ENCODE measurements at places on chromosomes 6 and 20.
A peak's percentile ranks its signal among the peaks of the same experiment; 100 is the strongest.

DNA sequence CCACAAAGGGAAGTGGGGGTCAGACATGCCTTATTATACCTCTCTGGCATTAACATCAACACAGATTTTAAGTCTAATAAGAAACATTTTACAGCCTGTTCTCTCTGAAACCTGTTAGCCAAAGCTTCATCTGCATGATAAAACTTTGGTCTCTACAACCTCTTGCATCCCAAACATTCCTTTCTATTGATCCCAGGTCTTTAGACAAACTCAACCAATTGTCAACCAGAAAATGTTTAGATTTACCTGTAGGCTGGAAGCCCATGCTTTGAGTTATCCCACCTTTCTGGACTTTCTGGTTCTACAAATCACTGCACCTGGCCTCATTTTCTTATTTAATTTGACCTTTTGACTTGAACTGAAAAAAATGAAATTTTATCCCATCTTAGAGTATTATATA is 20.8 kb downstream of the MCM8 start:
- DNase-seq, result no peak

DNA sequence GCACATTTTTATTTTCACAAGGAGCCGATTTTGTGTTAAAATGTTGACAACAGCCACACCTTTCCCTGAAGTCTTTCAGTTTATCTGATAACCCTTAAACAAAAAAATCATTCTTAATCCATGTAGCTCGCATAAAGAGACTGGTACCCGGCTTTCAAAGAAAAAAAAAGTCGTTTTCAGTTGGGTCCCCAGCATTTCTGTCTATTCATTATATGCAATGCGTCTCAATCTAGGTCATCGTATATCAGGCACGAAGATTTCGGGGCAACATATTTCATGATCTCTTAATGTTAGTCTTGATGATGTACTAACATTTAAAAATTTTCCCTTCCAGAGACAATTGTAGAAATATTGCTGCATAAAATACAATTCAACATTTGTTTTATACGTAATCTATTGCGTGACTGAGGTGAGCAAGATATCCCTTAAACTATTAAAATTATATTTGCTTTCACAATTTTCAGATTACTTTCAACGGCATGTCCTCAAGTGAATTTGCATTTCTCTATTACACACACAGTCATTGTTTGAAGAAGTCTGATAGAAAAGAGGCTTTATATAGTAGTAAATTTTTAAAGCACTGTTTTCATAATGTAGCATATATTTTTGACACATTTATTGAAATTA is 2.9 kb upstream of the TUBB2B start:
- no peak for DNase-seq

GRCh38 chr6:137080711-137081110 is 35.9 kb upstream of the IL20RA start:
- DNase-seq, result no peak

DNA sequence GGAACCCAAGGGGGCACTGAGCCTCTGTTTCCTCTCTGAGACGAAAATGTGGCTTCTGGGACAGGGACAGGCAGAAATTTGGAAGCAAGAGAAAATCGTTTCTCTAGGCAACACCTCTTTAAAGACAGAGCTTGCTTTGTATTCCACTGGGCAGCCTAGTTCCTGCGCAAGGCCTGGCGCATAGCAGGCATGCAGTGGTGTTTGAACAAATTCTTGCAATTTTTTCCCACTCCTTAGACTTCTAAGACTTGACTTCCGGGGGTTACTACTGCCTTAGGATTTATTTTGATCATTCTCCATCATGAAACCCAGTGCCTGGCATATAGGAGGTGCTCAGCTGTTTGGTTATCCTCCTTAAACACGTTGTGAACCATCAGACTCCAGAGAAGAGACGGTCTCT is 249.0 kb upstream of the KCNG1 start:
- DNase-seq, result no peak

DNA sequence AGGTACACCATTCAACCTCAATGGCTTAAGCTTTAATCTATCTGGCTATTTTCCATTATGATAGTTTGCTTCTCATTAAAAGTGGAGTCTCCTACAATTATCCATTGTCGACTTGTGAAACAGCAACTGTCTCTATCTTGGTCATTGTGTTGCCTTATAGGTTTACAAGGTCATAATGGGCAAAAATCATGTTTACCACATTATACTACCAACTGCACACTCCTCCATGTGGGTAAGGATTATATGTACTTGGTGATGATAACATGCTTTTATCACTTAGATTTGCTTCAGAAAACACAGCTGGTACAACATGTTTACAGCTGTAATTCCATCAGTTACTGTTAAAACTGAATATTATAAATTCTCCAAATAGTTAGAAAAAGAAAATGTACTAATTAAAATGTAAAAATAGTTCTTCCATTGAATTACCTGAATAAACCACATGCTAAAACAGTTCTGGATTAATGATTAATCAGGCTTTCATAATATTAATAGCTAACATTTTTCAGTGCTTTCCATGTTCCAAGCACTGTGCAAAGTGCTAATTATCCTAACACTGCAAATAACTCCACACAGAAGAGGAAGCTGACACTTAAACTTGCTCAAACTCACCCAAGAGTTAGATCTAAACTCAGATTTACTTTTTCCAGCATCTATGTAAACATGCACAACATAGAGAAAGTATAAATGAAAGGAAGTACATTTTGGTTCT is 96.7 kb downstream of the OGFRL1 start:
- no peak for DNase-seq

DNA sequence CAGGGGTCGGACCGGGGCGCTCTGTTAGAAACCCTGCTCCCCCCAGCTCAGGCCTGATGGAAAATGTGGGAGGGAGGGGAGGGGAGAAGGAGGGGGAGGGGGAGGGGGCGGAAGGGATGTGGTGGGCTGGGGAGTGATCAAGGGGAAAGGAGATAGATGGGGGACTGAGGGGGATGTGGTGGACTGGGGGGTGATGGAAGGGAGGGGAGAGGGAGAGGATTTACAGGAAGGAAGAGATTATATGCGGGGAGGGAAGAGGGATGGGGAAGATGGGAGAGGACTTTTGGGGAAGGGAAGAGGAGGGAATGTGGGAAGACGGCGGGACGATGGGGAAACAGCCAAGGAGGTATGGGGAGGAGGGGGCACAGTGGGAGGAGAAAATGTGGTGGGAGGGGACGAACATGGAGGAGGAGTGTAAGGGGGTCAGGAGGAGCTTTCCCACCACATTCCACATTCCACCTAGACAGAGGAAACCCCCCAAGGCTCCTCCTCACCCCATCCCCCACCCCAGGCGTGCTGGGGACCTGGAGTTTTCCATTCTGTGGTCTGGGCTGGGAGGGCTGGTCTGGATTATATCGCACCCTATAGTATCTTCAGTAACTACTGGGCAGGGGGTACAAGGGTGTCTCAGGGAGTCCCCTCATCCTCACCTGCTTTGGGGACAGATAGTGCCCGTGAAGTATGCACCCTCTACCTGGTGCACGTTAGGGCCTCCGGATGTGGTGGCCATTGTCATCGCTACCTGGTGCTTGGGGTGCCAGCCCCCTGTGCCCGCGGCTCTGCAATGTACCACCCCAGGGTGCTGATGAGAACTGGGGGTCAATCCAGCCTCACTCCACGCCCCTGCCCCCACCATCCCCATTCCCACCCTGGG is 578 bp upstream of the PTGIS start:
- peak; percentile 70 for DNase-seq

GRCh38 chr6:10977231-10977968 is 66.7 kb downstream of the ELOVL2 start:
- no peak for DNase-seq

DNA sequence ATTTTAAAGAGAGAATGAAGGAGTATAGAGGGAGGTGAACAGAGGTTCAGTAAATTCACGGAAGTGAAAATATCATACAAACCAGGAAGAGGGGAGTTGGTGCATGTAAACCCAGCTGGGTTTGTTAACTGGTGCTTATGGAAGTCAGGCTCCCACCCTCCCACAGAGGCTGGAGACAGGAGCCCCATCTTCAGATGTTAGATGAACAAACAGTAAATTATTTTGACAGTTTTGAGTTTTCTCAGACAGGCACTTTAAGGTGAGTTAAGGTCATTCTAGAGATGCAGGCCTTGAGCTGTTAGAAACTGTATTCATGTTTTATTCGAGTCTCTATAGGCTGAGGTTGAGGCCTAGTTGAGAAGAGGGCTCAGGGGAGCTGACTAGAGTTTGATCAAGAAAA is 41.8 kb upstream of the FUCA2 start:
- no peak for DNase-seq

GRCh38 chr20:6976106-6976900 is 208.8 kb downstream of the BMP2 start:
- no peak for DNase-seq

DNA sequence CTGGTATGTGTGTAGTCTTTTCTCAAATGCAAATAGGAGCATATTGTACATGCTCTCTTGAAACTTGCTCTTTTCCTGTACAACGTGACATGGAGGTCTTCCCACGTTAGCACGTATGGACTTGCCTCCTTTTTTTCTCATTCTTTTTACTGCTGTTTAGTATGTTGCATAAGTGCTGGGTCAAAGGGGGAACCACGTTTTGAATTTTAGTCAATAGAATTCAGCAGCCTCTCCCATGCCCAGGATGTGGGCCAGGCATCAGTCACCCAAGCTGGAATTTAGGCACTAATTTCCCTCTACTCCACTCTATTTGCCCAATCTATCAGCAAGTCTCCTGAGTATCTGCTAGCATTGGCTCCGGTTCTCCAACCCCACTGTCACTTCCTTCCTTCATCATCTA is 41.5 kb upstream of the RNF24 start:
- no peak for DNase-seq

DNA sequence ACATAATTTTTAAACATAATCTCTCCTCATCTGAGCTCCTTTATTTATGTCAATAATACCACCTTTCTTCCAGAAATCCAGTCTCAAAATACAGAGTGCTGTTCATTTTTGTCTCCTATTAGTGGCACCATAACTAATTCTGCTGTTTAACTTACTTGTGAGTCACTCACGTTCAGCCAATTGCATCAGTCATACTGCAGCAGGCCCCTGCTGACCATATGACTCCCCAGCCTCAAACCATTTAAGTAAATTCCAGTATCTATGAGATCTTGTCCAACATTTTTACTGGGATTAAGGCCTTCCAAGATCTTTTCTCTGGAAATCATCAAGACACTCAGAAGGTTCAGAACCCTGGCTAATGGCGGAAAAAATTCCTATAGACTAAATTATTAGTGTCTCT is 982.2 kb upstream of the MAP3K7 start:
- no peak for DNase-seq

DNA sequence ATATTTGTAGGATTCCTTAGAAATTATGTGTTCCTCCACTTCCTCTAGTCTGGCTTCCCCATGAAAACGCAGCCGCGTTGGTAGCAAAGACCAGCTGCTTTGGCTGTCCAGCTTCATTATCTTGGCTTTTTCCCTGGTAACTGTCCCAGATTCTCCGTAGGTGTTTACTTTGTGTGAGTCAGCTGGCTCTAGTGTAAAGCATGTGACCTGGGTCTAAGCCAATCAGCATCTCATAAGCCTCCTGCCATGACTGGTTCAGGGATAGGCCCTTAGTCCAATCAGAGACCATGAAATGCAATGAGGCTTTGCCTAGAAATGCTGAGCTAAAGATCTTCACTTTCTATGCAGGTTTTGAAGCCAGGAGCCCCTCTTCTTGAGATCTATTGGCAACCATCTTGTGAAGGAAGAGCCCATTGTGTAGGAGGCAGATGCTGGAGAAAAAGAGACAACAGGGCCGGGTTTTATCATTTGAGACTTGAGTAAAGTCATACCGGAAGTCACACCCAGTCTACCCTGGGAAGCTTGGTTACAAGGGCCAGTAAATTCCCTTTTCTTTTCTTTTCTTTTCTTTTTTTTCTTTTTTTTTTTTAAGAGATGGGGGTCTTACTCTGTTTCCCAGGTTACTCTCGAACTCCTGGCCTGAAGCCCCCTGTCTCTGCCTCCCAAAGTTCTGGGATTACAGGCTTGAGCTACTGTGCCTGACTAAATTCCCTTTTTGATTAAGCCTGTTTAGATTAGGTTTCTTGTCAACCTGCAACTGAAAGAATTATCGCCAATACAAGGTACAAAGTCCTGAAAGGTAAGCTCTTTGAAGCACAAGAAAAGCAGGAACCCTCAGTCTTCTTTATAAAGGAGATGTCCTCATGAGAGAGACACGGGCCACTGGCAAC is 256.5 kb upstream of the RREB1 start:
- DNase-seq, result no peak

DNA sequence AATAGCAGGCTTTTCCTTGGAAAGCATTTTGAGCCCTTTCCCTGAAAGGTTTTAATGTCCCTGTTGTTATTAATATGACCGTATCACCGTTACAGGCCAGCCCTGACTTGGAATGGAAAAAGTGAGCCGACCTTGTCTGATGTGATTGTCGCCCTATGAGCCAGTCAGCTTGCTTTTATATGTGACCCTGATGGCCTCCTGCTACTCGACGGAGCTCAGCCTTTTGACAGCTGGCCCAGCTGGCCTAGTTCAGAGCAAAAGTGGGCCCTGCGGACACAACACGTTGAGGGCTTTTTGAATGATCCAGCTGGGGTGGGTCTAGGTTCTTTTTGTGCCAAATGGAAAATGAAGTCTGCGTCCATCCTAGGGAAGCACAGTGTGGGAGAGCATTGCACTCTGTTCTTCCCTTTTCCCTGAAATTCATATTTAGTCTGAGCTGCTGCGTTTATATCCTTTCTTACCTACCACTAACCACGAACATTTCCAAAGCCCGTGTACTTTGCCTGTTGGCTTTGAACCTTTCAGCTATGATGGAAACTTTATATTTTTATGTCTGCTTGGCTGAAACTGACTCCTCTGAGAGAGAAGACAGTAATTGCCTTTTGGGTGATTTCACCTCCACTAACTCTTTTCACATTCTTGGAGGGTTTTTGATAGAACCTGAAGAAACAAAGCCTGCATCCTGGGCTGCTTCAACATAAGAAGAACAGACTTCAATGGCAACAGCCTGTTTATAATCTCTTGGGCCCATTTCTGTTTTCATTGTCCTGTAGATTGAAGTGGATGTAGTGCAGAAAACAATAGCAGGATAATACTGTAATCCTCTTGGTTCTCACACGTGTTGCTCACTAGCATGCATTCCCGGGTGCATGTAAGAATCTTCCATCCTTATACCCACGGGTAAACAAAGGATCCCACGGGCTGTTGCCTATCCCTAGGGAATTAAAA is 121.8 kb upstream of the HDGFL1 start:
- DNase-seq, result peak; percentile 9

DNA sequence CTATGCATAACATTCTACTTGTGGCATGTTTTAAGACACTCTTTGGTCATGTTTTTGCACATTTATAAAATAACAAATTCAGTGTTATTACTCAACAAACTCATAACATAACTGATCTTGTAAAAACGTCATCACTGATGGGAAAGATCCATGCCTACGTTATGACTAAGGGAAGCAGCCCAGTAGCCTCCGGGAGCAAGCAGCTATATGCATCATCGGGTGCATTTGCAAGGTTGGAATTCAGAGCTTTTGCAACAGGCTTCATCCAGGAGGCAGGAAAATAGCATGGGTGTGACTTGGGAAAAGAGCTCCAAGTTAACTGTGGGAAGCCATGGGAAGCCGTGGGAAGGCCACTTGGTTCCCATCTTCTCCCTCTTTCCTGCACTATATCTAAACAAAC is 271.6 kb upstream of the SGK1 start:
- DNase-seq, result no peak

GRCh38 chr6:133788556-133788955 is 100.4 kb upstream of the TCF21 start:
- no peak for DNase-seq

- peak; percentile 11 for DNase-seq
Measured at GRCh38 chr6:144581812-144582537, 296.8 kb downstream of the UTRN start.

GRCh38 chr20:16216914-16217230 is 356.4 kb downstream of the KIF16B start:
- DNase-seq, result no peak

- DNase-seq, result no peak
Measured at GRCh38 chr6:75409286-75409685, 84.3 kb downstream of the FILIP1 start.

Measured in neuronal stem cell (in vitro differentiated cells).